ENCODE measurements at places on chromosomes 3 and 15.

GRCh38 chr3:8937064-8938020 lies 25.9 kb downstream of the RAD18 start:
- DNase-seq, result peak; percentile 61

DNA sequence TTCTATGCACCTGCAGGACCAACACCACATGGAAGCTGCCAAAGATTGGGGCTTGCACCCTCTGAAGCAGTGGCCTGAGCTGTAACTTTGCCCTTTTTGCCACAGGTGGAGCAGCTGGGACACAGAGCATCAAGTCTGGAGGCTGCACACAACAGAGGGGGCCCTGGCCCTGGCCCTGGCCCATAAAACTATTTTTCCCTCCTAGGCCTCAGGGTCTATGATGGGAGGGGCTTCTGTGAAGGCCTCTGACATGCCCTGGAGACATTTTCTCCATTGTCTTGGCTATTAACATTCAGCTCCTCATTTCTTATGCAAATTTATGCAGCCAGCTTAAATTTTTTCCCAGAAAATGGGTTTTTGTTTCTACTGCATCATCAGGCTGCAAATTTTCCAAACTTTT lies 335.5 kb downstream of the ARPP21 start:
- DNase-seq, result no peak

- DNase-seq, result no peak
These were observed 13.2 kb upstream of the TIPARP start for GRCh38 chr3:156661155-156661554.

DNA sequence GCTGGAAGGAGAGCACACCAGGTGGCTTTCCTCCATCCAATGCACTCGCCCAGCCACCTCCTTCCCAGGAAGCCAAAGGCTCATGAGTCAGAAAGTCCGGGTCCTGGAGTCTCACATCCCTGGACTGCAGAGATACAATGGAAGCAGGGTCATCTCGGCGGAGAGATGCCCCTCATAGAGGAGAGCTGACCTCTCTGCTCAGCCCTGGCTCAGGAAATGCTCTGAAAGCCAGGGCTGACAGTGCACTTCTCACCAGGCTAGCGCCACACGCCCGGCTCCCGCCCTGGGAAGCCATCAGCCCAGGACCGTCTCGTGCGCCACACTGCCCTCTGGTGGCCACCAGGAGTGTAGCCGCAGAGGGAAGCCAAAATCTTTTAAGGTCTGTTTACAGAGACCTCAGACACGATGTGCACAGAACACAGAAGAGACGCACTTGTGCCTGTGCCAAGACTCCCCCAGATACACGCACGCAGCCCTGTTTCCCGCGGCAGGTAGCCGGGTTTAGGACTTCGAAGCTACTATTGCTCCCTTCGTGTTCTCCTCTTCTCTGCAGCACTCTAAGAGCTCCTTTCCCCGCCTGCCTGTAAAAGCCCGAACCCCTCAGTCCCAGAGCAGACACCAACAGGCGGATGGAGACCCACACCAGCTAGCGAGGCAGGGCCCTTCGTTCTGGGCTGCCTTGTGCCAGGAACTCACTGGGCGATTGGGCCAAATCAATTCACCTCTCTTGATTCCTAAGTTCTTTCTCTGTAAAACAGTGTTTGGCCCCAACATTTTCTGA lies 9.7 kb downstream of the NTRK3 start:
- peak; percentile 55 for DNase-seq

GRCh38 chr3:18513091-18513490 lies 88.0 kb upstream of the SATB1 start:
- DNase-seq, result no peak

GRCh38 chr3:190192087-190192486 lies 71.4 kb upstream of the P3H2 start:
- no peak for DNase-seq

DNA sequence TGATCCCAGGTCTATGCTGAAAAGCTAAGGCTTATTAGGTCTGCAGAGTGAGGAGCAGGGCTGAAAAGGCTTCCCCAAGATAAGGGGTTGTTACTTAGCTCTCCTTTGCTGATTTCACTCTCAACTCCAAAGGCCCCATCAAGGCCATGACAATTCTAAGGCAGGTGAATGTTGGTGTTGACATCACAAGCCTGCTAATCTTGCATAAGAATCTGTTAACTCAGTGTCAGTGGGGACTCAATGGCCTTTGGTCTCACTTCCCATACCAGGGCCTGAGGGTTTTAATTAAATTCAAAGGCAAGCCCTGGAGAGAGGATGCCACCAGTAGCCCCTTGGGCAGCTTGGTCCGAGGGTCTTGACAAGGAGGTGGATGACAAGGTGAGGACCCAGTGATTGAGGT lies 9.4 kb upstream of the ALAS1 start:
- DNase-seq, result no peak

GRCh38 chr3:18114894-18115293 lies 310.2 kb downstream of the SATB1 start:
- no peak for DNase-seq

DNA sequence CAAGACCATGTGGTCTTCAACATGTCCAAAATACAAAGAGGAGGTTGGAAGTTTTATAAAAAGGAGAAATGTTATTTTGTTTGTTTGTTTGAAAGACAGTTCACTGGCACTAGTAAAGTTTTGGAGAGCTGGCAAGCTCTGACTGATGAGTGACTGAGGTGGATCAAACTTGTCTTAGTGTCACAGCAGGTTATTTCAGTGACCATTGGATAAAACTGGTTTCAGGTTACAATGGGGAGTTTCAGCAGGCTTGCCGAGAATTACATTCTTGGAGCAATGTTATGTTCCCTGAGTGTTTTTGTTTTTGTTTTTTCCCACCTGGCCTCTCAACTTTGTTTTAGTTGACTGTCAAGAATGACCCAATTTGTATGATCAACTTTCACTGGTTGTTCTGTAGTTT lies 414.5 kb upstream of the ARHGEF26 start:
- DNase-seq, result no peak

Data from brain microvascular endothelial cell (primary cell).